ENCODE measurements at places on chromosomes 11 and 22.

GRCh38 chr11:74265256-74265655 lies 46.2 kb downstream of the P4HA3 start:
- DNase-seq, result no peak

DNA sequence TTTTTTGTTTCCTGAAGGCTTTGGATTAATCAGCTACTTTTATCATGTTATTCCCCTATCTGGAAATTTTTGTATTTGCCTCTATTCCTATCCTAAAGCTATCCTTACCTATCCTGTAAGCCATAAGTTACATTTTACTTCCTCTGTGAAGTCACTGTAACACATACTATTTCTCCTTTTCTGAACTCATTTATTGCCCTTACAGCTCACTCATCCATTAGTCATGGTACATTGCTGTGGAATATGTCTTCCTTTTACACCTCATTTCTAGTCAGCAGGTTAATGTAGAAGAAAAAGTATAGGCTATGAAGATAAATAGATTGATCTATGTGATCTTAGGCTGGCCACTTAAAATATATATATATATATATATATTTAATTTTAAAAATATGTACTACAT lies 28.0 kb downstream of the SWAP70 start:
- DNase-seq, result no peak

- no peak for DNase-seq
These were observed 9.9 kb downstream of the HPS5 start for GRCh38 chr11:18312012-18312411.

- DNase-seq, result no peak
These were observed 7.0 kb downstream of the RPS3 start for GRCh38 chr11:75406338-75406777.

- no peak for DNase-seq
These were observed 17.8 kb upstream of the CARS1 start for GRCh38 chr11:3074912-3075589.

GRCh38 chr11:62540804-62541701 lies 5.6 kb downstream of the AHNAK start:
- no peak for DNase-seq

DNA sequence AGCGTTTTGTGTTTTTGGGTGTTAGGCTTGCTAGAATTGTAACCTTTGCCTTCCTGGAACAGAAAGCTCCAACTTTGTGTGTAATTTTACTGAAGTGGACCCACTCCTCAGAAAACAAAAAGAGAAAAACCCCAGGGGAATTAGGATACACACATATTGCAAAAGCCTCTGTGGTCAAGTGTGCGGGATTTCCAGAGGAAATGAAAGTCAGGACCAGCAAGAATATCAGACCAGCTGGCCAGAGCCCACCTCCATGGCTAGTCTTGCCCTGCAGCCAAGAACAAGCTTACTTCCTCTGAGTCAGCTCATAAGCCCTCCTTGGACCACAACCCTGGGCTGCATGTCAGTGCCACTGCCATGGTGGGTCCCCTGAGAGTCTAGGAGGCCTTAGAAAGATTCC lies 37.0 kb upstream of the FTH1 start:
- no peak for DNase-seq

GRCh38 chr11:63549411-63549810 lies 12.8 kb downstream of the PLAAT4 start:
- DNase-seq, result no peak

- peak; percentile 40 for DNase-seq
These were observed 1.7 kb upstream of the TYMP start for GRCh38 chr22:50531546-50531961.

DNA sequence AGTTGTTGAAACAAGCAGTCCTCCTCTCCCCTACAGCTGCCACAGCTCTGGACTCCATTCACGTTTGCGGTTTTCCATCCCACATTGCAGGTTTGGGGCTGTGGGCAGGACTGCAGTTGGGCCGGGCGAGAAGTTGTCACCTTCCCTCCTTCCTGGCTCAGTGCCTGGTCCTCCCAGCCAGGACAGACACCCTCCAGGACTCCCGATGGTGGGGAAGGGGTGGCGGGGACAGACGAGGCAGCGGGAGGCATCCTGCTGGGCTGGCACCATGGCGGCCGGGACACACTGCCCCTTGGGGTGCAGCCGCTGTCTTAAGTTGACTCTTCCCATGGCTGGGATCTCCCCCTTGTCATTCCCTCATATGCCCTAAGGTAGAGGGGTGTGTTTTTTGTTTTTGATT lies 615.2 kb downstream of the BRD1 start:
- no peak for DNase-seq

GRCh38 chr22:44702479-44703198 lies 635 bp downstream of the PRR5 start:
- DNase-seq, result no peak

DNA sequence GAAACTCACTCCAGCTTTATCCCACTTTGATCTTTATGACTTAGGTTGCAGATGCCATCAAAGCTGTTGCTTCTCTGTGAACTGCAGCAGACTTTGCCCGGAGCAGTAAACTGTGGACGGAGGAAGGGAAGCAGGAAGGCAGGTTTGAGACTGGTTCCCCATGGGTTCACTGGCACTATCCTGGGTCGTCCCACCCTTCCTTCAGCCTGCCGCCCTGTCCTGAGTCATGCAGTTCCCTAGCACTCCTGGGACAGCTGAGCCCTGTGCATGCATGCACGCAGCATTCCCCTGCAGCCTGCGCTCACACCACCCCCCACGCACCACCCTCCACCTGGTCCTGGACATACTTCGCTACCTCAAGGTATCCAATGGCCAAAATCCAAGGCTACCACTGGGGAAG lies 23.5 kb upstream of the P2RY2 start:
- DNase-seq, result no peak

DNA sequence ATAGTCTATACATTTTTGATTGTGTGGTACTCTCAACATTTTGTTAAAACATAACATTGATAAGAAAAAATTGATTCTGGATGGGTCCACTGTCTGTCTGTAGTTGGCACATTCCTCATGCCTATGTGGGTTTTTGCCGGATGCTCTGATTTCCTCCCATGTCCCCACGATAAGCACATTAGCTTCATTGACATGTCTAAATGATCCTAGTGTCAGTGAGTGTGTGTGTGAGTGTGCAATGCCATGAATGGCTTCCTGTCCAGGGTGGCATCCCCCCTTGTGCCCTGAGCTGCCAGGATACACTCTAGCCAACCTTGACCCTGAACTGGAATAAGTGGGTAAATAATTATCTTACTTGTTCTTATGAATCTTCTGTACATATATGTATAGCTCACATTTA lies 5.4 kb downstream of the SFI1 start:
- DNase-seq, result no peak

GRCh38 chr11:47005441-47005840 lies 68.9 kb downstream of the CSTPP1 start:
- no peak for DNase-seq

DNA sequence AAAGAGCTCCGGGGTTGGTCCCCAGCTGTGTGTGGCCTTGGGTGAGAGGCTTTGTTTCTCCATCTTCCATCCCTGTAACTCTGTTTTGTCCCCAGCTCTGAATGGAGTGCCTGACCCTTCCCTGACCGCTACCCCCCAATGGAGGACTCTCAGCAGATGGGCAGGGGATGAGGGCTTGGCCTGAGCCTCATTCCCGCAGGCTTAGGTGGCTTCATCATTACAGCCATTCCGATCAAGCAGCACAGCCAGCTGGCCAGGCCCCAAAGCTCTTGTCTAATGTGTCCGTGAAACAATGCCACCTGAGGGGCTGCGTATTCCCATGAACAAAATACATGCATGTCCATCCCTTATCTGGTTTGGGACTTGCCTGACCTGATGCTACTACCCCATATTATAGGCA lies 3.9 kb upstream of the CDC42EP2 start:
- no peak for DNase-seq

DNA sequence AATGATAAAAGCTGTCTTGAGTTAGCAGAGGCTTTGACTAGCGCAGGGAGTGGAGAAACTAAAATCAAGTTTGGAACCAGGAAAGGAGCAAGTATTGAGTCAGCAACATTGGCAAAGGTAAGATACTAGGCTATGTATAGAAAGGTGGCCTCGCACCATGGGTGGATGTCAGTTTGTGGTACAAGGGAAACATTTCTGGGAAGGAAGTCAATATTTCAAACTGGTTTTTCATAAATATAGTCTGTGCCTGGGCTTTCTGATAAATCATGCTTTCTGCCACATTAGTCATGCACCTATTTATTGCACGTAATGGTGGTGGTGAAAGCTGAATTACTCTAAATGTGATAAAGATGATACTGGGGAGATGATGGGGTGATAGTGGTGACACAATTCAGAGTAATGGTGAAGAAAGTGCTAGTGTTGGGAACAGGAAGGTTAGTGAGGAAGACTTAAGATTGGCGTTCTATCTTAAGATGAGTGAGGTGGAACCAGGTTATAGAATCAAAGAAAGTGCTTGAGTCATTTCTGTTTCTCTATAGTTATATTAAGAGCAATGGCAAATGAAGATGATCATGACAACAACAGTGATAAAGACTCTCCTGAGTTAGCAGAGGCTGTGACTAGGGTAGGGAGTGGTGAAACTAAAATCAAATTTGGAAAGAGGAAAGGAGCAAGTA lies 729.0 kb downstream of the FAM181B start:
- DNase-seq, result no peak

DNA sequence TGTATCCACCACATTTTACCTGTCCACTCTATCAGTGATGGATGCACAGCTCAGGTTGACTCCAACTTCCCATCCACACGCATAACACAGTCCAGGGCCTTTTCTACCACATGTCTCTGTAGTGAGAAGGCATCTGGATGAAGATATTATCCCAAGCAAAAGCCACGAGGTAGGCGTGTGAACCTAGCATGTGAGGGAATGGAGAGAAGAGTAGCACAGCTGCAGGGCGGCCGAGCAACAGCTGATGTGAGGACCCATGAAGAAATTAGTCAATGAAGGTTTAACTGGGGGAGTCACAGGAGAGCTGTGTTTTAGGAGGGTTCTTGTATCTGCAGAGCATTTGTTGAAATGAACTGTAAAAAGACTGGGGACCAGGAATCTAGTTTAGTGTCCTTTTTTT lies 144.6 kb upstream of the PITPNB start:
- no peak for DNase-seq

- DNase-seq, result no peak
These were observed 881.3 kb downstream of the KCNA4 start for GRCh38 chr11:29135504-29135903.

DNA sequence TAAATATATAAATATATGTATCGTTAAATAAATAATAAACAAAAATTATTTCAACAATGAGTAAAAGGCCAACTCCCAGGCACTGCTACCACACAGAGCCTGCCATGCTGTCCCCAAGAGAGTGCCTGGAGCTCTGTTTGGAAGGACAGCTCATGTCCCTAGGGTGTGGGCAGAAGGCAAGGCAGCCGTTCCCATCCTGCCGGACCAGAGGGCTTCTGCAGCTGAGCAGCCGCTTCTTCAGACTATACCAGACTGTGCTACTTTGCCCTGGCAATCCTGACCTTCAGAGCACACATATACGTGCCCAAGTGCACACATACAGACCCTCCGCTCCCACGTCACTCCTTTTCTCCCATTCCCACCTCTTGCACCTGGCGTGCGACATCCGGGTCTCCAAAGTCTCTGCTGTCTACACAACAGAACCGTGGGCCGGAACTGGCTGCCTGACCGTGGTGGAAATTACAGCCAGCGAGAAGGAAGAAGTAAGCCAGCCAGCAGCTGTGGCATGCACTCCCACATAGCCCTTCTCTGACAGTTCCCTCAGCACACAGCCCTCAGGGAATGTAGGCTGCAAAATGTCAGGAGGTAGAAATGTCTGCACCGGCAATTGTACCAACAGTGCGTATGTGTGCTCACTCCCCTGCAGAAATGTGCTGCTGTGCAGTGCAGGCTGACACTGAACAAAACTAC lies 24.0 kb downstream of the PAX6 start:
- no peak for DNase-seq

DNA sequence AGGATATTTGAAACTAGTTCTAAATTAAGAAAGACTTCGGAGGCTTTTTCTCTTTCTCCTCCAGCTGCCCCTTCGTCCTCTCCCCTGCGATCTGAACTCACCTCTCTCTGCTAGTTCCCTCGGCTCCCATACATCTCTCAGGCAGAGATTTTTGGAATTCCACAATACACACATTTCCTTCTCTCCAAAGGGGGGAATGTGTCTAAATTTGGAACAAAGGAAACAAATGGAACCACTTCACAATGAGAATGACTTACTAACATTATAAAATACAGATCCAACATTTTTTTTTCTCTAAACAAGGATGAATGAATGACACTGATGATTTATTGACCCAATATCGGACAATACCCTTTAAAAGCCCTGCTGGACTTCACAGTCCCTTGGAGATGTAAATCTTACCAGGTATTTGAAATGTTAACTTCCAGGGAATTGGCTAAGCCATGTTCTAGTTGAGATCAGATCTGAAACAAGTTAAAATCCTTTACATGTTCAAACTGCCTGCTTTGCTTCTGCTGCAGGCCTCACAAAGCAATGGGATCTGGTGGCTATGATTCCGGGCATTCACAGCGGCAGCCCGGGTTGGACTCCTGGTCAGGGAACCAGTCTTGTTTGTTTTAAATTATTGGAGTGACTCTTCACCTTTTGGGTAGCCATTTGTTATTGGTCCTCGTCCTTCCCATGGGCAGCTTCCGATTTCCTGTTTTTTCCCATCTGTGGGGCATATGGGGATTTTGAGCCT lies 20.5 kb upstream of the GSTP1 start:
- DNase-seq, result no peak

GRCh38 chr11:32511926-32512325 lies 71.7 kb upstream of the EIF3M start:
- DNase-seq, result no peak

- no peak for DNase-seq
These were observed 3.0 kb downstream of the DKK3 start for GRCh38 chr11:12005476-12005875.

DNA sequence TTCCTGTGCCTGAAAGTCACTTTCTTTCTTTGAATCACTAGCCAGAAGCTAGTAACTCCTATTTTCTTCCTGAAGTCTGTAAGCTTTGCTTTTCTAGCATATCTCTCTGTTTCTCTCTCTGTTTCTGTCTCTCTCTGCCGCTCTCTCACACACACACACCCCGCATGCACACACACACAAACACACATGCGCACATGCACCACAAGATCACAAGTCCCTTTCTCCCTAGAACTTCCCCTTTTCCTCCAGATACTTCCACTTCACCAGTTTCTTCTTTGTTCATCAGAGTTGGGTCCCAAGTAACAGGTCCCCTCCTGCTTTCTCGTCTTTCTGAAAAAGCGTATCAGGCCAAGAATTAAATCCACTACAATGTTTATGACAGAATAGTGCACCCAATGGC lies 148.5 kb upstream of the HSD17B12 start:
- DNase-seq, result no peak

GRCh38 chr11:117075186-117075585 lies 23.0 kb downstream of the SIK3 start:
- DNase-seq, result no peak

GRCh38 chr22:41899992-41900651 lies 14.8 kb downstream of the SHISA8 start:
- DNase-seq, result no peak

Data from stimulated activated CD8-positive, alpha-beta memory T cell treated with anti-CD3 and anti-CD28 coated beads, Interleukin-15, amount 100 ng/mL, for 1 hour (primary cell).